ENCODE measurements at places on chromosomes 13 and 19.

DNA sequence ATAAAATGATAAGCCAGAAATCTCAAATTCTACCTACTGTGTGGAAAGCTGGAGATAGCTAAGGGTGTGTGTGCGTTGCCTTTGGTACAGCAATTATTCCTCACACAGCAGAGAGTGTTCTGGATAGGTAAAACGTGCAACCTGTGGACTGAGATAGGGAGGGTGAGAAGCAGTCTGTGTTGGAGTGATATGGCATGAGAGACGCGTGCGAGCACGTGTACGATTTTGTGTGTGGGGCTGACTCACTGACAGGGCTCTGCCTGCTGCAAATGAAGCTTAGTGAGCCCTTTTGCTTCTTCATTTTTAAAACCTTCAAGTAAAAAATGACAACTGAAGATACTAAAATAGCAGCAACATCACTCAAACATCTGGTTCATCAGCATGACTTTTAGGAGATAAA, 35.7 kb upstream of the SLC10A2 start:
- no peak for DNase-seq

DNA sequence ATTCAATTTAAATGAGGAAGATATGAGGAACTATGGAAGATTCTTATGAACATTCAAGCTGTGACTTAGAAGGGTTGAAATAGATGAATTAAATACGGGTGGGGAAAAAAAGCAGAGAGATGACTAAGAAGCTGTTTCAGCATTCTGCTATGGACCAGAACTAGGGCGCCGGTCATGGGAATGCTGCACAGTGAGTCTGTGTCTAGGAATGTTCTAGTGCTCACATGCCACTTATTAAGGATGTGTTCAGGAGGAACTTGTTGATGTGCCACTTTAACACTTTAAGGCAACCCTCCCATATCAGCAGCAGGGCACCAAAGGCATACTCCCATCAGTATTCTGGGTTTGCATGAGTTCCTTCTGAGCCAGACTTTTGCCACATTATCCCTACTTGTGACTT, 152.1 kb downstream of the POSTN start:
- DNase-seq, result no peak

DNA sequence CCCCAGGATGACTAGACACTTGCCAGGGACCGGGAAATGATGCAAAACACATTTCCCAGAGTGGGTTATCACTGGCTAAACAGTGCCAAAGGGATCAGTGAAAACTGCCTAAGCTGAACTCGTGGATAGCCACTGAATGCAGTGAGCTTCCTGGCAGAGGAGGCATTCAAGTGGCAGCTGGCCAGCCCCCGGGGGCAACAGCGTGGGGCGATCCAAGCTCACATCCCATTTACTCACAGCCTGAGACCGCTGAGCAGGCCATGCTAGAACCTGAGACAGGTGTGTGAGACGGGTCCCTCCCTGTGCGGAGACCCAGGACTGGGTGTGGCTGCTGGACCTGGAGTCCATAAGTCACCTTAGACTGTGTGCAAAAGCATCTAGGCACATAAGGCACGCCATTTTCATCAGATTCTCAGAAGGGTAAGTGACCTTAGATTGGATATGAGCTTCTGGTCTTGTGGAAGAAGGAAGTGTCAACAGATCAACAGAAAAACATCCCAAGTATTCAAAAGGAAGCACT, 51.9 kb upstream of the SLC15A1 start:
- no peak for DNase-seq

GRCh38 chr13:50990818-50991506, 81.4 kb downstream of the RNASEH2B start:
- no peak for DNase-seq

GRCh38 chr19:17626456-17627015, 61.6 kb downstream of the UNC13A start:
- DNase-seq, result no peak

- DNase-seq, result peak; percentile 0
These were observed 54.0 kb upstream of the IRS2 start for GRCh38 chr13:109840201-109840892.

- no peak for DNase-seq
These were observed 29.3 kb downstream of the SERP2 start for GRCh38 chr13:44402899-44403445.

DNA sequence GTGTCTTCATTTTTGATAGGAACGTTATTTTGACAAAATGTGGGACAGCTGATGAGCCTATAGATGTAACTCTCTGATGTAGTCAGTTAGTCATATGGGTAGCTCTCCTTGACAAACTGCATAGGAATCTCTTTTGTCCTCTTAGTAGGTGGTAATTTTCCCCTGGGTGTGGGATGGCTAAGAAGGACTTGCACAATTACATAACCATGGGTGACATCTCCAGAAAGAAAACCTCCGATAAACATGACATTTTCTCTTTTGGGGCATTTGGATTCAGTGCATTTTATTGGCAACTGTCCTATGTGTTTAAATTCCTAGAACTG, 41.8 kb downstream of the IGFL3 start:
- no peak for DNase-seq

DNA sequence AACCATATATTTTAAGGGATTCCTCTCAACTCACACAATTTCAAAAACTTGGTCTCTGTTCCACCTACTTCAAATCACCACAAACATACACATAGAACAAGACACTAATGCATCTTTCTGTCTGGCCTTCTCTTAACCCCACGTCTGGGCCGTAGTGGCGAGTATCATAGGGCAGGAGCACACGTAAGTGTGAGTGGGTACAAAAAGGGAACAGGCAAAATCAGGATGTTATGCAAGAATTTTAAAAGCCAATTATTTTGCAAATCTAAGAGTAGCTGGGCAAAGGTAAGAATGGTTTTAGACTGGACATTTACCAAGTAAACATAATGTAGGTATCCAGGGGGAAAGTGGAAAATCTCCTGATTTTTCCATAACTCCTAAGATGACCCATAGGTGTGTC, 35.1 kb downstream of the MTMR6 start:
- no peak for DNase-seq

- DNase-seq, result no peak
These were observed 574 bp downstream of the VMAC start for GRCh38 chr19:5905114-5905778.

Data from activated CD4-positive, alpha-beta T cell treated with anti-CD3 and anti-CD28 coated beads for 24 hours (primary cell).